ENCODE measurements at places on chromosomes 5 and 9.
A peak's percentile ranks its signal among the peaks of the same experiment; 100 is the strongest.

GRCh38 chr5:59039296-59040023 lies 456.6 kb downstream of the RAB3C start:
- peak; percentile 92 for DNase-seq

GRCh38 chr9:3124001-3124400 lies 280.1 kb upstream of the PUM3 start:
- DNase-seq = no peak

- DNase-seq = no peak
These were observed 63.3 kb upstream of the CKS2 start for GRCh38 chr9:89247431-89248353.

- no peak for DNase-seq
These were observed 1.2 kb upstream of the ENTREP1 start for GRCh38 chr9:69323861-69324260.

GRCh38 chr5:81572201-81572600 lies 178.3 kb upstream of the ACOT12 start:
- no peak for DNase-seq

- no peak for DNase-seq
These were observed 85.9 kb upstream of the TRIO start for GRCh38 chr5:14057289-14057688.

GRCh38 chr5:159956074-159956473 lies 39.8 kb downstream of the ADRA1B start:
- DNase-seq = no peak

- no peak for DNase-seq
These were observed 67.8 kb downstream of the DROSHA start for GRCh38 chr5:31464081-31464480.

DNA sequence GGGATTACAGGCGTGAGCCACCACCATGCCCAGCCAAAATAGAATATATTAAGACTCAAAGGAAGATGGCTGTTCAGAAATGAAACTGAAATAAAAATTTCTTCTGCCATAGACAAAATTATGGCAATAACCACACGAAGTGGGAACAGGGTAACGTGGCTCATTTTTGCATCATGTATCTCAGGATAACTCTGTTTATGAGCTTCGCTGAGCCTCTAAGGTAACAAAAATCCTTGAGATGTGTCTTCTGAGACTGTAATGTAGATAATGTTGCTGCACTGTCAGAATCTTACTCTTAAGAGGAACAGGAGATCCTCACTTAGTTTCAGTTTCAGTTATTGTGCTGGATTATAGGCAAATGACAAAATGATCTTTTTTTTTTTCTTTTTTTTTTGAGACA lies 153.8 kb downstream of the GOLPH3 start:
- peak; percentile 1 for DNase-seq

DNA sequence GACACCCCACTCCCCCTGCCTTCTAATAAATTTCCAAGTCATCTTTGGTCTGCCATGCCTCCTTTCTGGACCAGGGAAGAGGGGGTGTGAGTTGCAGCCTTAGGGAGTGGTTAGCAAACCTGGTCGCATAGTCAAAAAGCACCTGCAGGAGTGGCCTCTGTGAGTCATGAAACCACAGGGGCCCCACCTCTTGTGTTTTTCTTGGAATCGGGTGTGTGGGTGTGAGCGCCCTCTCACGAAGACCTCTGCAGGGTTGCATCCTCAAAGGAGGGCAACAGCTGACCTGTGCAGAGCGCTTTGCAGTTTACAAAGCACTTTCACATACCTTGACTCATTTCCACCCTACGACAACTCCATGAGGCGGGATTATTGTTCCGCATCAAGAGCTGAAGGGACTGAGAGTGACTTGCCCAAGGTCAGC lies 36.8 kb upstream of the TEX48 start:
- DNase-seq = peak; percentile 73

- no peak for DNase-seq
These were observed 290.7 kb downstream of the MAST4 start for GRCh38 chr5:66886941-66887340.
